ENCODE measurements at places on chromosomes 5 and 9.

GRCh38 chr9:14315875-14316601 lies 2.1 kb upstream of the NFIB start:
- peak; percentile 95 for DNase-seq

GRCh38 chr5:122091936-122092600 lies 14.0 kb upstream of the LOX start:
- DNase-seq = no peak

DNA sequence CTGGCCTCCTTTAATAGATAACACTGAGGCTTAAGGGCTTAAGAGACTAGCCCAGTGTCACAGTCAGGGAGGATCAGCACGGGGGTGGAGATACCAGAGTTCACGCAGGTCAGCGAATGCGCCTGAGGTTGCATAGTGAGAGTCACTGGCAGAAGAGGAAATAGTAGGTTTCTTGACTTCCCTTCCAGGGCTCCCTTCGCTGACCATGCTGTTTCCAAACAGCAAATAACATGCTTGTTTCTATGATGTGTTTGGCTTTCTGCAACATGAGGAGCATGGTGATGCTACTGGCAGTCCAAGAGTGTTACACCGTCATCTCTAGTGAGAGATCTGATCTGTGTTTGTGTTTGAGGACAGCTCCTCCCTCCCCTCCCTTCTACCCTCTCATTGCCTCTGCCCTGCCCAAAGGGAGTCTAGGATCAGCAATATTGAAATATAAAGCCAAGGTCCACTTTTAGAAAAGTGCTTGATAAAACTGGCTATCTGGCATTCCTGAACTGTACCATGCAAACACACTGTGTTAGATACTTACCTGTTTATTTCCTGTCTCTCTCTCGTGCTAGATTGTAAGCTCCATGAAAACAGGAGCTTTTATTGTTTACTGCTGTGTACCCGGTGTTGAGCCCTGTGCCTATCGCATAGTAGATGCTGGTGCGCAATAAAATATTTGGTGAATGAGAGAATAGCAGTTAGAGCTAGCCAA lies 12.3 kb downstream of the TLE4 start:
- DNase-seq = no peak

DNA sequence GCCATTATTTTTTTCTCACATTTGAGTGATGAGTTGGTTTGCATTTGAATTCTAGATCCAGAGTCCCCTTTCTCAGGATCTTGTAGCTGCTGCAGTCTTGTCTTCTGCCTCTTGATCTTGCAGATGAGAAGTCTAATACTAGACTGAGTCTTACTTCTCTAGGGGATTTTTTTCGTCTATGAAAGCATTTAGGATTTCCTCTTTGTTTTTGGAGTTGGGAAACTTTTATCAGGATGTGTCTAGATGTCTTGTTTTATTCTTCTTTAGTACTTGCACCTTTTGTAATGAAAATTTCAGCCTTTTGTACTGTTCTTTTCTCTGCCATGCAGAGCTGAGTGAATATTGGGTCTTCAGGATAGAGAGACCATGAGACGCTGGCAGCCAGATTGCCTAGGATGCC lies 65.4 kb downstream of the ZNF618 start:
- no peak for DNase-seq

GRCh38 chr5:93620487-93621326 lies 37.7 kb downstream of the NR2F1 start:
- peak; percentile 91 for DNase-seq

DNA sequence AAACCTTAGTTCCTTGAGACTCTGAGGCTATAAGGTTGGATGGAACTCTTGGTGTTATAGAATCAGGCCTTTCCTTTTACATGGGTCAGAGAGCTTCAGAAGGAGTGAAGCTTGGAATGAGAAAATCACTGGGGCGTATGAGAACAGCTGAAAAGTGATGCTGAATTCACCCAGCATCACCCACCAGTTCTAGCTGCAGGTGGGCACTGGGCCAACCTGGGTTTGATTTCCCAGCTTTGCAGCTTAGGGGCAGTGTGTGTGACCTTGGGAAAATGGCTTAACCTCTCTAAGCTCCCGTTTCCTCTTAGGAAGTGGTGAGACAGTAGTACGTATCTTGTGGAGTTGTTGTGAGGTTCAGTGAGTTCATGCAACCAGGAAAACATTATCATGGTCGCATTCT lies 10.7 kb downstream of the PCDH12 start:
- DNase-seq = no peak

GRCh38 chr5:83924891-83925290 lies 204.2 kb upstream of the HAPLN1 start:
- no peak for DNase-seq

GRCh38 chr9:114504341-114505186 lies 709 bp downstream of the WHRN start:
- peak; percentile 61 for DNase-seq

- no peak for DNase-seq
Observed at GRCh38 chr9:126605792-126606482, 7.8 kb upstream of the LMX1B start.

- DNase-seq = no peak
Observed at GRCh38 chr9:69611221-69611620, 61.0 kb downstream of the APBA1 start.

- no peak for DNase-seq
Observed at GRCh38 chr9:123331346-123332060, 24.5 kb upstream of the CRB2 start.

GRCh38 chr9:88013035-88013434 lies 38.7 kb upstream of the CDK20 start:
- no peak for DNase-seq

DNA sequence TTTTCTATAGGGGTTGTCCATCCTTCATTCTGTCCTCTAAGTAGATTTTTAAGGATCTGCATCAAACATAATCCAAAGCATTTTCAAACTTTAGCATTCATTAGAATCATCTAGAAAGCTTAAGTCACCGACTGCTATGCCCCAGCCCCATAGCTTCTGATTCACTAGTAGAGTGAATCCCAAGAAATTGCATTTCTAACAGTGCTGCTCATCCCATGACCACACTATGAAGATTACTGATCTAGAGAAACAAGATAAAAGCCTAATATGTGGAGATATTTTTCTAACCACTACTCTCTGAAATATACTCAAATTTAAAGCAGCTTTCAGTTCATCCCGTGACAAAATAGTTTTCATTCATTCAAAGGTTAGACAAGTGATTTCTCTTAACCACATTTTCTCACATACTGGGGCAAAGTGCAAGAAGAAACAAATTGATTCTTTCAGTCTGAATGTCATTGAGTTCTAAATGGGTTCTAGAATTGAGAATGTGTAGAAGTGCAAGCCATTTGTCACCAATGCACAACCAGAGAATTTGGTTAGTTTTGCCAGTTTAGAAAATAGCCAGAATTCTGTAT lies 286.9 kb upstream of the CD180 start:
- no peak for DNase-seq

DNA sequence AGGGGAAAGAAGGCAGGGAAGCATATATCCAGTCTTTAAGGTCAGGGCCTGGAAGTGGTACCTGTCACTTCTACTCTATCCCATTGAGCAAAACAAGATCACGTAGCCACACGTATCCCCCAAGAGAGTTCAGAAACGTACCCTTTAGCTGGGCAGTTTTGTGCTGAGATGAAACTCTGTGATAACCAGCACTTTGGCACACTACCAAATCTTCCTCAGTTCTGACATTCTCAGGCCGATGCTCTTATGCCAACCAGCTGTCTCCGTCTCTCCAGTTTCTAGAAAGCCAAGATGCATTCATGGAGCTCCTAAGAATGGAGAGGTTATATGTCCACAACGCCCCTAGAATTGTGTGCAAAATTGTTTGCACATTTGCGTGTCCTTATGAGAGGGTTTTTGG lies 176.6 kb upstream of the MSX2 start:
- no peak for DNase-seq

DNA sequence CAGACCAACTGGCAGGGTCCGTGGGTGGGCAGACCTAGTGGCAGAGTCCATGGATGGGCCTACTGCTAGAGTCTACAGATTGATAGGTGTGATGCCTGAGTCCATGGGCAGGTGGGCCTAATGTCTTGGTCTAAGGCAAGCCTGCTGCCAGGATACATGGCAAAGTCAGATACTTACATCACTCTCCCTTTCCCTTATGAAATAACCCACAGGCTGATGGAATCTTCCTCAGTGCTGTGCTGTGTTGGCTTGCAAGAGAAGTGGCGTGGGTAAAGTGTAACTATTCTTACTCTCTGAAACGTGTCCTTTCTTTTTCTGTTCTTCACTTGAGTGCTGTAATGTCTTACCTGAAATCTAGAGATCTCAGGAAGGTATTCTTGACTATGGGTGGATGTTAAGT lies 67.3 kb upstream of the ADRB2 start:
- no peak for DNase-seq

DNA sequence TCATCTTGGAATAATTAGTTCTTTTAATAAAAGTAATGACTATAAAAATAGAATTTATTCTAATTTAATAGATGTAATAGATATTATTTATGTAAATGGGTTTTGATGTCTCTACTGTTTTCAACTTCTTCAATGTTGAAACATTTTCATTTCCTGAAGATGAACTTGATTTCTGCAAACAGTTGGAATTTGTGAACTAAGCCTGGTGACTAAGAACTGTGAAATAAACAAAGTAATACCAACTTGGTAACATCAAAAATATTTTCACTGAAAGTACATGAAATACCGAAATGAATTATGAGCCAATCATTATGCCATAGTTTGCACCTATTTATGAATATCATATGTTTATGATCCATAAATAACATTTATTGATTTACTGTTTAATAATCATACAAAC lies 143.8 kb upstream of the FGF10 start:
- no peak for DNase-seq

GRCh38 chr5:83118976-83119375 lies 41.6 kb downstream of the XRCC4 start:
- no peak for DNase-seq

DNA sequence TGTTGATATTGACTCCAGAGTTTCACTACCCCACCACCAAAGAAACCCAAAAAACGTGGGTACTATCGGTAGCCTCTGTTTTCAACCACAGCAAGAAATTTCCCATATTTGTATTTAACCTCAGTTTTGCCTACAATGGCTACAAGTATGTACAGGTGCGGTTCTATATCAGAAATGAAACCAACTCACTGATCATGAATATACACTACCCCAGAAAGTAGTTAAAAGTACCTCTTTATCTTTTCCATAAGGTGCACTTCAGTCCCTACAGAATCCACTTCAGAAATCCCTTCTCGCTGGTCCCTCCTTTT lies 140.6 kb upstream of the SLC12A2 start:
- DNase-seq = no peak

- DNase-seq = no peak
Observed at GRCh38 chr5:125088522-125089105, 342.2 kb upstream of the ZNF608 start.

GRCh38 chr5:151903243-151903653 lies 21.4 kb downstream of the GLRA1 start:
- DNase-seq = peak; percentile 72

GRCh38 chr5:134551901-134552300 lies 26.4 kb downstream of the JADE2 start:
- DNase-seq = no peak

DNA sequence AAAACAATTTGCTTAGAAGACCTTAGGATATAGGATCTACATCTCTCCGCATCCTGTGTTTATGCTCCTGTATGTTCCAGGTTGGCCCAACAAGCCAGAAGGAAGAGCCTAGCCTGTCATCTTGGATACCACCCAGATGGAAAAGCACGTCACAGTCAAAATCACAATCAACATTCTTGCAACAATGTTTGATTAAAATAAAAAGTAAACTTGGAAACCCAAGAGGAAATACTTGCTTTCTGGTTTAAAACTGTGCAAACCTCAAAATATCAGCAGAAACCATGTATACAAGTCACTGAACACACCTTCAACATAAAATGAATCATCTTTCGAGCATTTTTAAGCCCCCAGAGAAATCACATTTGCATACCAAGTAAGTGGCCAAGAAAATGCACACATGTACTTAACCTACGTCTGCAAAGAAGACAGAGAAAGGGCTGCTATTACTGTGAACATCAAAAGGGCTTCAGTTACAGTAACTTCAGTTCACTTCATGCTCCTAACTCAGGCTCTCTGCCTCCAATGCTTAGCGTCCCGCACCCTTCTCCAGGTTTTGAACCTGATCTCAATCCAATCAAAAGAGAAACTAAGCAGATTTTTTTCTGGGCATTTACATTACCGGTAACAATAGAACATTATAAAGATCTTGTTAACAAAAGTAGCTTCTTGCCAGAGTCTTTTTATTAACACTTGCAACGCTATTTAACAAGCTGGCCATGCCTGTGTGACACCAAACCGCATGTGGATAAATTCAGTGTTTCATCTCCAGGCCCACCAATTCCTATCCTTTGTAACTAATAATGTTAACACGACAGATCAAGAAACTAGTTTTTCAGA lies 1.3 kb downstream of the ENC1 start:
- DNase-seq = no peak

DNA sequence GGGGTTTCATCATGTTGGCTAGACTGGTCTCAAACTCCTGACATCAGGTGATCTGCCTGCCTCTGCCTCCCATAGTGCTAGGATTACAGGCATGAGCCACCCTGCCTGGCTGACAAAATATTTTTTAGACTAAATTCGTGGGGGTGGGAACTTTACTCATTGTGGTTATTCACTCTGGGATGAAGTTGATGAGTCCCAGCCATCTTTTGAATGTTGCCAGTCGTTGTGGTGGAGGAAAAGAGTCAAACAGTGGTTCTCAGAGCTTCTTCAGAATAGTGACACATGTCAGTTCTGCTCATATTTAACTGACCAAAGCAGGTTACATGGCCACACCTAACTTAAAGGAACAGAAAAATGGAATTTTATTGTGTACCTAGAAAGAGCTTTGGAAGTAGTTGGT lies 6.9 kb downstream of the SREK1 start:
- DNase-seq = no peak

- no peak for DNase-seq
Observed at GRCh38 chr9:979983-980382, 3.5 kb downstream of the DMRT3 start.

DNA sequence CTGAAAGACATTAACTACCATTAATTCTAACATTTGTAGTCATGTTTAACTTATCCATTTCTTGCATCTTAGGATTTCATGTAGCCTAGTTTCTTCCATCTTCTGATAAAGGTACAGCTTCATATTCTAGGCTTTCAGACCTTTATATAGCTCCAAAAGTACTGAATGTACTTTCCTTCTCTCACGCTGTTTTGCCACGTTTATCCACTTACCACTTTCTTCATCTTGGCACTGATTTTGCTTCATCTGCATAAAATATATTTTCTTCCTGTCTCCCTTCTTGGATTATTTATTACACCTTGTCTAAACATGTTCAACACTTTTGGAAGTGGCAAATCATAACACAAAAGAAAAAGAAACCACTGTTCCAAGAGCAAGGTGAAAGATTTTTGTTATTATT lies 553.8 kb downstream of the DTWD2 start:
- DNase-seq = no peak

DNA sequence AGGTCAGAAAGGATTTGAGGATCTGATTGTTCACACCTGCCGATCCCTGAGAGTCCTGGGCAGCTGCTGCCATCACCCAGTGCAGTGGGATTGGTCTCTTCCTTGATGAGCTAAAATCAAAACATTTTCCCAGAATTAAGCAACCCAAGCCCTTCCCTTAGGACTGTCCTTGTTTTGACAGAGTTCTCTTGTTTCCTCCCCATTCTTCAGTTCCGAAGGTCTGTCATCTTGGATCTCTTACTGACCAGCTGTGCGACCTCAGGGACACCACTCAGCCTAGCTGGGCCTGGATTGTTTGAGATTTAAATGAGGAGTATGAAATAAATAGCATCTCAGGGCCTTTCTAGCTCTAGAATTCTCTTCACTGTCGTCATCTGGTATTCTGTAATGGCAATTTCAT lies 90.3 kb upstream of the IQGAP2 start:
- no peak for DNase-seq

- no peak for DNase-seq
Observed at GRCh38 chr9:125110464-125110863, 32.9 kb downstream of the SCAI start.
